ENCODE measurements at places on chromosomes 7 and 10.

DNA sequence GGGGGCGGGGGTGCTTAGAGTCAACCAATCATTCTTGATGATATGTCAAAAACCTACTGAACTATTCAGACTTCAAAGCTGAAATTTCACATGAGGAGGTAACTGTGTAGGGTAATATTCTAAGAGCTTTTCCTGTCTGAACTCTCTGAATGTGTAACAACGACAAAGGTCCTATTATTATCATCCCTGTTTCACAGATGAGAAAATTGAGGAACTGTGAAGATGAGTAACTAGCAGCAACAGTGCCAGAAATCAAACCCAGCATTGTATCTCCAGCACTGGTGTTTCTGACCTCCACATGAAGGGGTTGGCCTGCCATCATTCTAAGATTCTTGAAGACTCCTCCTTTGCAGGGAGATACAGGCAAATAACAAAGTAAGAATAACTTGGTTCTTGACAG lies 294.7 kb upstream of the AOAH start:
- no peak for DNase-seq

GRCh38 chr10:76133597-76134255 lies 702.3 kb downstream of the LRMDA start:
- no peak for DNase-seq

GRCh38 chr7:46421441-46422230 lies 500.6 kb upstream of the IGFBP3 start:
- DNase-seq = no peak

DNA sequence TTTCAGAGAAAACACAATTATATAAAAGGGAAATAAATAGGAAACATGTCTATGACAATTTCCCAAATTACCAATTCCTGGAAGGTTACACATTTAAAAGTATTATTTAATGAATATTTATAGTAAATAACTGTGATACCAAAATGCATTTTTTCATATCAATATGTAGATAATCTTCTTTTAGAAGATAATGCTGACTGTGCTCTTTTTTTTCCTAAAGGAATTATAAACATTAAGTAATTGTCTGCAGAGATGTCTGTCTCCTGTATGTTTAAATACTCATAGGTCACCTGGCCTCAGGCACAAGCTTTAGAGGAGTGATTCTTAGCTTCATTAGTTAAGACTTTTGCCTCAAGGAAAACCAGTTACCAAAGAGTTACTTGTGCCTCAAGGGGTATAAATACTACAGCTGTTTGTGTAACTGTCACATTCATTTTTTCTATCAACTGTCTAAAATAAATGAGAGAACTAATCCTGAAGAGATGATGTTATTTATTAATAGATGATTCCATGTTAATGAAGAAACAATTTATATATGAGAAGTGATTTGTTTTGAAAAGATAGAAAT lies 77.1 kb downstream of the DNAJC1 start:
- no peak for DNase-seq

GRCh38 chr10:61834519-61834918 lies 67.0 kb upstream of the ARID5B start:
- DNase-seq = no peak

DNA sequence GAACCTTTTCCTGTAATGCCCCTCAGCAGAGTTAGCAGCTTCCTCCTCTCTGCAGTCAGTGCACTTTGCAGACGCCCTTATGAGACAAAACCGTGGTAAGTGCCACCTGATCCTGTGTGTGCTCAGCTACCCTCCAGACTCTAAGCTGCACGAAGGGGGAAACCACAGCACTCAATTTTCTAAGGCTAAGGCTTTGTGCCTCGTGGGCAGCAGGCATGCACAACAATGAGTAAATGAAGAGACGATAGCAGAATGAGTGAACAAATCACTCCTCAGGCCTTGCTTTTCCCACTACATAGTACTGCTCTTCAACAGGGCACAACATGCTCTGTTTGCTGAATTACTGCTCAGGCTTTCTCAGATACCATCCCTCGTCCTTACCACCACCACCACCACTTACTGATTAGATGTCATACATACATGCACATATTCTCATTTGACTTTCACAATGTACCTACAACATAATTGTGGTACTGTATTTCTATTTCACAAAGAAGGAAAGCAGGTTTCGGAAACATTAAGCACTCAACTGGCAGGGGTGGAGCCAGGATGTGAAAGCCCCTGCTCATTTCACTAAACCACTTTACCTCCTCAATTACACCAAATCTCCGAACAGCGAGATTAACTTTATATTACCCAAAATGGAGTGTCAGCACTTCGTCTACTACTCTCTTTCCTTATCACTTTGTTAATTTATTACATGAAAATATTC lies 85.4 kb downstream of the ICA1 start:
- DNase-seq = no peak

GRCh38 chr7:99027241-99027640 lies 116.7 kb downstream of the SMURF1 start:
- no peak for DNase-seq

DNA sequence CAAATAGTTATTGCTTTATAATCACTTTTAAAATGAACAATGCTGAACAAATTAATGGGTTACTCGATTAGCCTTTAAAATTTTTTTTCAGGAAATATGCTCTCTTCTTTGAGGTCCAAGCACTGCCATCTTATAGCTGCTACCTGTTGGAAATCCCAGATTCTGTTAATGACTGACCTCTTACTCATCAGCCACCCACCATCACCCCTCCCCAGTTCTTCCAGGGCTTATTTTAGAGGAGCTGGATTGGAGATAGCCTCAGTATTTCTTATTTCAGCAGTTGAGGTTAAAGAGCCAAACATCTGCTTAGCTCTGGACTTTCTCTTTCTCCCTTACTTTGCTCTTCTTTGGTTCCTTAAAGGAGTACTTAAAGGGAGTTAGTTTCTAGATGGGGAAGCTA lies 420.0 kb downstream of the EXOC4 start:
- no peak for DNase-seq

- no peak for DNase-seq
Measured at GRCh38 chr10:113348694-113349093, 204.2 kb upstream of the HABP2 start.

DNA sequence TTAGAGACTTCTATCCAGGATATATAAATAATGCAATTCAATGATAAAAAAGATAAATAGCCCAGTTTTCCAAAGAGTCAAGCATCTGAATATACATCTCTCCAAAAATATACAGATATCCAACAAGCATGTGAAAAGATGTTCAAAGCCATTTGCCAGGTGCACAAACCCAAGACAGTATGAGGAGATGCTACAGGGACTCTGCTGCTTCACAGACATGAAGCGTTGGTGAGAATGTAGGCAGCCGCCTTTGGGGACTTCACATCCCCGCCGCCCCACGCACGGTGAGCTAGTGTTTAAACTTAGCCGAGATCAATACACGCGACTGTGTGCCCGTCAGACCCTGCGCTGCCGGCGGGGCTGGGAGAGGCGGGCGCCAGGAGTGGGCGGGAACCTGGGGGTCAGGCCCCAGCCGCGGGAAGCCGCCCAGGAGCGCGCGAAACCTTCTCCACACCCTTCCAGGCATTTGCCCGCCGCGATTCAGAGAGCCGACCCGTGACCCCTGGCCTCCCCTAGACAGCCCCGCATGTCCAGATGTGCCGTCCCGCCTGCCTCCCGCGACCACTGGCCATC lies 927 bp upstream of the ALOX5 start:
- DNase-seq = no peak

- DNase-seq = no peak
Measured at GRCh38 chr7:138753610-138754009, 44.2 kb upstream of the TMEM213 start.

DNA sequence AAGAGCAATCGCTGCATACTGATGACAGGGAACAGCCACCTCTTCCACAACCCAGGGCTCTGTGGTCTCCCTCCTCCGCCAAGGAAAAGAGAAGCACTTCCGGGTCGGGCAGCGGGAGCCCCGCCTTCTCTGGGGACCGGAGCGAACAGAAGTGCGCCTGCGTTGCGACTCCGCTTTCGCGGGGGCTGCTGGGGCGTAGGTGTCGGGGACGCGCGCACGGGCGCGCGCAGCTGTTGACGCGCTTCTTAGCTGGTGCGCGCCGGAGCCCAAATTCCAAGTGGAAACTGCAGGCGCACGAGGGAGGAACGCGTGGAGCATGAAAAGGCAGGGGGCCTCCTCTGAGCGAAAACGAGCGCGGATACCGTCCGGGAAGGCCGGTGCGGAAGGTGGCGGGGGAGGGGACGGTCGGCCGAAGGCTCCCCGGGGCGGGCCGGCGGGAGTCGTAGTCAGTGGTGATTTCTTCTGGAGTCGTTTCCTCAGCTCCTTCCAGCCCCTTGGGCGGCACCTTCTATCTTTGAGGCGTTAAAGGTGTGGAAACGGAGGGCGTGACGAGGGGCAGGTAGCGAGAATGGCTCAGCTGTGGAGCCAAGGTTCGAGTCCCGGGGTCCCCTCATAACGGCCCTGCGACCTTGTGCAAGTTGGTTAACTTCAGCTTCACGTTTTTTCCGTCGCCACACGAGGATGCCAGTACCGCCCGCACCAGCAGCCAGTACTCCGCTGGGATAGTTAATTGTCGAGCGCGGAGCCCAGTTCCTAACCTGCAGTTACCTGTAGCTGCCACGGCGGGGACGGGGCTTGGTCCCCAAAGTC lies at the start of the genes COX15 and CUTC:
TSS of gene COX15 (minus strand) at position 95 of the 810 bp plus-strand sequence. CDS start at position 17, 78 bp downstream.
TSS of gene CUTC (plus strand) at position 202 of the 810 bp plus-strand sequence. CDS start at position 317, 115 bp downstream.
- peak; percentile 99 for DNase-seq

DNA sequence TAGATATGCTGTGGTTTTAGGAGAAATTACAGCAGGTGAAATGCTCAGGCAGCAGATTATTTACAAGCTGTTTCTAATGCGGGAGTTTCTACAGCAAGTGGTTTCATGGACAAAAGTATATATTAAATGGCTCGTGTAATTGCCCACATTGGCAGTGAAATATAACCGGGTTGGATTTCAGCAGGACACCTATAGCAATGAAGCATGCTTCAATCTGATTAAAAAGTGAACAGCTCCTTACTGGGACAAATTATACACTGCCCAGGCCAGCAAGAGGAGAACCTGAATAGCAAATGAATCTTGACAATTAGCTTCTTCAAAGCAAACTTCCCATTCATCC lies 35.2 kb upstream of the LYZL1 start:
- no peak for DNase-seq

DNA sequence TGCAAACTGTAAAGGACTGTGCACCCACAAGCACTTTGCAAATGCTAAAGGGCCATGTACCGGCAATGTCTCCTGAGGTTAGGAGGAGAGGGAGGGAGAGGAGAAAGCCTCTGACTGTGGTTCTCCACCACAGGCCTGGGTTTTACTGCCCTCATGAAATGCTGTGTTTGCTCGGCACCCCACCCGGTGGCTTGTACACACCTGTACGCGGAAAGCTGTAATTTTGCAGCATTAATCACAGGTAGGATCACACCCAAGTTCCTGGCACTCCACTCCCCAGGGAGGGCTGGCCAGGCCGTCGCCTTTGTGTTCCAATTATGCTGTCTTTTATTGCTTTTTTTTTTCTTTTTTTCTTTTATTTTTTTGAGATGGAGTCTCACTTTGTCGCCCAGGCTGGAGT lies 78.5 kb upstream of the MYL10 start:
- DNase-seq = no peak

DNA sequence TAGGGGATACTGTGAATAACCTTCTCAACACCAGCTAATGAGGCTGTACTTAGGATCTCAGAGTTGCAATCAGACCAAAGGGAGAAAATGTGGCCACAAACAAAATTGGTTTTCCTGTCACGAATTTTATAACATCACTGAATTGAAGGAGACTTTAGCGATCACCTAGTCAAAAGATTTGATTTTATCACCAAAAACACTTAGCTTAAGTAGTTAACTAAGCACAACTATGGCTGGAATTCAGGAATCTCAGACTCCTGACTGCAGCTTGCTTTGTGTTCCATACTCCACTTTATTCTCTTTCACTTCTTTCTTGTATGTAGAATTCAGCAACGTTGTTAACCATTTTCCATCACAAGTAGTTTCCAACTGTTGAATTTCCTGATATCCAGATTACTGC lies 152.0 kb downstream of the SLC16A9 start:
- no peak for DNase-seq

DNA sequence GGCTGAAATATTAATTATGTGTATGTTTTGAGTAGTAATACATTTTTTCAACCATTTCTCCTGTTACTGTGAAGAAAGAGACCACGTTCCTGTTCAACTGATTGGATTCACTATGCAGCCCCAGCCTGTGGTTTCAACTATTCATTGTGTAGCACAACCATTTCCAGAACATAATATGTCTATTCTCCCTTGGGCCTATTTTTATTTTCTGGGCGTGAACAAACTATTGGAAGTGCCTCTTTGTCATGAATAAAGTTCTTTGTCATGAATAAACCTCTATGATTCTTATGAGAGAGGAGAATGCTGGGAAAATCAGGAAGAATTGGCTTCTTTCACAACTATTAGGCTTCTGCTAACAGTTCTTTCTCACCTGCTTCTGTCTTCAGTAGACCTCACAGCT lies 152.4 kb downstream of the GNAT3 start:
- DNase-seq = no peak

- no peak for DNase-seq
Measured at GRCh38 chr7:24877790-24878311, 102.1 kb downstream of the OSBPL3 start.

- no peak for DNase-seq
Measured at GRCh38 chr10:77297393-77297739, 340.2 kb downstream of the KCNMA1 start.

GRCh38 chr7:22666732-22667131 lies 60.3 kb upstream of the IL6 start:
- DNase-seq = no peak

GRCh38 chr10:101858723-101859500 lies 15.3 kb upstream of the KCNIP2 start:
- no peak for DNase-seq

DNA sequence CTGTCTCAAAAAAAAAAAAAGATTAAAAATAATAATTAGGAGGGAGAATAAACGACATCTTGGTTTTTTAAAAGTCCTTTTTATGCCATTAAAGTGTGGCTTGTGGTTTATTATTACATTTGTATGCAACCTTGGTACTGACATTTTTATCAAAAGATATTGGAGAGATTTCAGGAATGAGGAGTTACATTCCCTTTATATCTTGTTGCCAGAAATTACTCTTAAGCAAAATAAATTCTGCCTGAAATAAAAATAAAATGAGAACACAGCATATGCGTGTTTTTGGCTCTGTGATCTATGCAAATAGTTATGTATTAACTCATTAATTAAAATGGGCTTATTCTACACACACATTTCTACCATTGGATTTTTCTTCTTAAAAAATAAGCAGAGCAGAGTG lies 202.4 kb downstream of the BICC1 start:
- no peak for DNase-seq

- DNase-seq = no peak
Measured at GRCh38 chr7:23291957-23292560, 7.1 kb upstream of the MALSU1 start.

DNA sequence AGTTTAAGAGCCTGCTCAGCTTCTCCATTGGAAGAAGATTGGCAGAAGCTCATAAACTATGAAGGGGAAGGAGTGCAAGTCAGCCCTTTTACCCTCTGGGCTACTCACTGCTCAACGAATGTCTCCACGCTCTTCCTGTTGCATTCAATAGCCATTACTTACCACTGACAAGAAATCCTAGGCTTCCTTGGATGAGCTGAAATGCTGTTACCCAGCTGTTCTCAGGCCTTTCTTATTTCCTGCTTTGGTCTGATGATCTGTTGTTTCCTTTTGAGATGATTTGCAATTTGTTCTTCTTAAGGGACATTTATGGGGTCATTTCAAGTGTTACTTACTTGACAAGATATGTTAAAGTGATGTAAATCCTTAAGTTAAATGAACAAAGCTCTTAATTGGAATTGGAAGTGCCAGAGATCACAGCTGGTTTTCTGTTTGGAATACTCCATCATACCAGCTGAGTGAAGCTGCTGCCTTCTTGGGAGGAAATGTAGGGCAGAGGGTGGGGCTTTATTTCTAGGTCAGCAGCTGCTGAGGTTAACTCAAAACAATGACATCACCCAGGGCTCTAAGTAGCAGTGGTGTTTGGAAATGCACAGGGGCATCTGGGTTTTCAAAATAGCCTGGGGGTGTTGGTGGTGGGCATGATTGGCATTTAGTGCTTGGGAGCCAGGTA lies 170.0 kb downstream of the PRKCQ start:
- DNase-seq = no peak

Measured in suprapubic skin (tissue), 4 donors.